NCI-H1694 (cell line): ENCODE measurements at places on chromosomes 7 and 10.
A peak's percentile ranks its signal among the peaks of the same experiment; 100 is the strongest.

DNA sequence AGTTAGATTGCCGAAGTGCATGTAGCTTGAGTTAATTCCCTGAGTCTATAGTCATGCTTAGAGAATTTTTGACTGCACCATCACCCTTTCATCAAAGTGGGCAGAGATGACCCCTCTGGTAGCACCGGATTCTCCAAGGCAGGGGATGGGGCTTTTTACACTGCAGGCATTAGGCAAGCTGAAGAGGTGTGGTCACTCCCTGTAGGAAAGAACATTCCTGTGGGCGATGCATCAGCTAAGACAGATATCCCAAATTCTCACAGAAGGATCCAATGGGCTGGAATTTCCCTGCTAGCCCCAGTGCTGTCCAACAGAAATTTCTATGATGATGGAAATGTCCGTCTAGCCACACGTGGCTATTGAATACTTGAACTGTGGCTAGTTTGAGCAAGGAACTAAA is 118.2 kb downstream of the ADAM12 start:
- DNase-seq, result no peak

GRCh38 chr7:80060218-80060806 is 74.3 kb upstream of the GNAI1 start:
- peak; percentile 87 for DNase-seq

GRCh38 chr7:29370531-29371314 is 176.1 kb downstream of the CHN2 start:
- DNase-seq, result no peak

DNA sequence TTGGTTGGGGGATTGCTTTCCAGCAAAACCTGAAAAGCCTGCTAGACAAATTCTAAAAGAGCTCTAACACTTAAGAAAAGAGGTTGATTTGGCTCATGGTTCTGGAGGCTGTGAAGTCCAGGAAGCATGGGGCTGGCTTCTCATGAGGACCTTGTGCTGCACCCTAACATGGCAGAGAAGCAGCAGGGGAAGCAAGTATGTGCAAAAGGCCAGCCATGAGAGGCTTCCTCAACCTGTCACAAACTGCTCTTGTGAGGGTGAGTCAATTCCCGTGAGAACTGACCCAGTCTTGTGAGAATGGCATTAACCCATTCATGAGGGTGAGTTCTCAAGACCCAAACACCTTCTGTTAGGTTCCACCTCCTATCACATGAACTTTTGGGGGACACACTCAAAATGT is 54.3 kb upstream of the IGFBP3 start:
- DNase-seq, result no peak
